Parietal lobe (tissue), 2 donors: ENCODE measurements at places on chromosomes 5 and 9. TPM values are rescaled to one million over a fixed set of nuclear protein-coding genes. Genes with fewer than 3 reads are reported as not detected.

Gene FANCC
- 23.8 TPM for total RNA-seq

Gene ARL14EPL
- not detected for total RNA-seq

Gene ARID3C
- total RNA-seq, result 0.63 TPM

Gene EQTN
- 8.1 TPM for total RNA-seq

Gene FAM221B
- total RNA-seq, result not detected

Gene PROP1
- not detected for total RNA-seq

Gene SHISAL2B
- not detected for total RNA-seq

Gene TRPM3
- total RNA-seq, result 42.3 TPM

Gene LRRC19
- under 0.01 TPM for total RNA-seq

Gene PCDHGC5
- 20.0 TPM for total RNA-seq

Gene RGS7BP
- 26.0 TPM for total RNA-seq
